Hypothalamus (tissue), 51 donors: ENCODE measurements at places on chromosomes 4 and X.

GRCh38 chr4:146981651-146982050 lies 36.0 kb upstream of the TTC29 start:
- DNase-seq: no peak

- no peak for DNase-seq
Measured at GRCh38 chr4:8547108-8547911, 32.9 kb upstream of the GPR78 start.

- DNase-seq: no peak
Measured at GRCh38 chr4:154421618-154422017, 70.0 kb downstream of the DCHS2 start.

DNA sequence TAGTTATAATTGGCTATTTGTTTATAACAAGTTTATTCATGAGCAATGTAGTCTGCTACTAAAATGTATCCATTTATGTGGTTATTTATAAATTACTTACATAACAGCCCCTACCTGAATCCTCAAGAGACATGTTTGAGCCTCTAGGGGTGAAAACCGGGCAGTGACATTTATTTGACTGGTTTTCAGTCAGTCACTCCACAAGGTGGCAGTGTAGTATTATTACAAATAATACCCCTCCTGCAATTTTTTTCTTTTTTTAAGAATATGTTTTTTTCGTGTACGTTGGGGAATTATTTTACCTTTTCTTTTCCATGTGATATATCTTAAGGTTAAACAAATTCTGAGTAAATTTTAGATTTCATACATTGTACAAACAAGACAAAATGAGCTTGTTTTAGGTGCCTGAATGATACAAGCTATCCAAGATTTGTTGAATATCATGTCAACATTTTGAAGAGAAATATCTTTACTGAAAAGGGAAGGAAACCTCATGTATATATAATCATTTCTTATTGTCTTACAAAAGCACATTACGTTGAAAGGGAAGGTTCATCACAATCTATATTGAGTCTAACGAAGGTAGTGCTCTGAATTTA lies 598.7 kb upstream of the TECRL start:
- no peak for DNase-seq

DNA sequence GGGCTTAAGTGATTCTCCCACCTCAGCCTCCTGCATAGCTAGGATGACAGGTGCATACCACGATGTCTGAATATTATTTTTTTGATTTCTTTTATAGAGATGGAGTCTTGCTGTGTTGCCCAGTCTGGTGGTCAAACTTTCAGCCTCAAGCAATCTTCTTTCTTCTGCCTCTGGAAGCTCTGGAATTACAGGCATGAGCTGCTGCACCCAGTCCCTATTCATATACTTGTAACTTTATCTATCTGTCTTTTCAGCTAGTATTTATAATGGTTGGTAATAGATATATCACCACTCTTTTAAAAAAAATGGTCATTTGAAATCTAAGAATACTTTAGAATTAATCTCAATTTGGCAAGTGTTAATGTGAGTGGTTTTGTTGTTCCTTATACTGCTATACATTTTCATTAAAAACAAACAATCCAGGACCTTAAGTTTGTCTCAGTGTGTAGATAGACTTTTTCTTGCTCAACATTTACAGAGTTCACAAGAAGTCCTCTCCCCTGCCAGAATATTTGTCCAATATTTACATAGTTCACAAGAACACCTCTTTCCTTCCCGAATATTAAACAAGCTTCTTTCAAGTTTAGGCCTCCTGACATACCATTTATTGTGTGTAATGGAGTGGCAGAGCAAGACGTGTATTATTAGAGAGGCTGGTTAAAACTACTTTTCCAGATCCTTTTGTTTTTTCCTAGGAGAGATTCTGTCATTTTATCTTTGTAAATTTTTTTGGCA lies 1197.4 kb upstream of the ADGRL3 start:
- DNase-seq: no peak
